Renal pelvis (tissue), 12 donors: ENCODE measurements at places on chromosomes 6 and 20.
A peak's percentile ranks its signal among the peaks of the same experiment; 100 is the strongest.

GRCh38 chr6:161268531-161269210 is 5.2 kb downstream of the AGPAT4 start:
- no peak for DNase-seq

DNA sequence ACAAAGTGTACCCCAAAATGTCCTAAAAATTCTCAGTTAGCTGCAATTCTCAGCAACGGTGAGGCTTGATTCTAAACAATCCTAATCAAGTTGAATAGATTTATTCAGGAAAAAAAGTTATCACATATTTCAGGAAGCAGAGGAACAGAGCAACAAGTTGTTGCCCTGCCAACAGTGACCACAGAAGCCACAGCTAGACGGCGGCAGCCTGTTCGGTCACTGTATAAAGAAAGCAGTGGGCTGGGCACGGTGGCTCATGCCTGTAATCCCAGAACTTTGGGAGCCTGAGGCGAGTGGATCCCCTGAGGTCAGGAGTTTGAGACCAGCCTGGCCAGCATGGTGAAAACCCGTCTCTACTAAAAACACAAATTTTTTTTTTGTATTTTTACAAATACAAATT is 171.2 kb upstream of the BMP5 start:
- DNase-seq: no peak

GRCh38 chr20:14947946-14948345 is 610.5 kb upstream of the FLRT3 start:
- DNase-seq: no peak

- no peak for DNase-seq
These were observed 1.9 kb downstream of the FNDC11 start for GRCh38 chr20:63555661-63556381.

- DNase-seq: no peak
These were observed 112.2 kb upstream of the PDE7B start for GRCh38 chr6:135739288-135739687.

DNA sequence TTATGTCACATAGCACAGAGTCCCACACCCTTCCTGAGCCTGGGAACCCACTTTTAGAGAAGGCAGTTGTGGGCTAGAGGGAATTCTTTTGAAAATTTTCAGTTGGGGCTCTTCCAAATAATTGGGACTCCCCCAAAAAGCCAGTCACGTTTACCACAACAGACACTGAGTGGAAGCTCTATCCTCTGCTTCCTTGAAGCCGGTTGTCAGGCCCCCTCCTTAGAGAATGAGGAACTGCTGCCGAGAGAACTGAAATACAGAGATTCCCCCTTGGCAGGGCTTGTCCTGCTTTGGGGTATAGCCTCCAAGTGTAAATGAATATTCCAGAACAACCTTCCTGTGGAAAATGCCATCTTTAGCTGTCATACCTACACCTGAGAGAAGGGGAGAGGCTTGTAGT is 2.7 kb upstream of the JAG1 start:
- DNase-seq: no peak

DNA sequence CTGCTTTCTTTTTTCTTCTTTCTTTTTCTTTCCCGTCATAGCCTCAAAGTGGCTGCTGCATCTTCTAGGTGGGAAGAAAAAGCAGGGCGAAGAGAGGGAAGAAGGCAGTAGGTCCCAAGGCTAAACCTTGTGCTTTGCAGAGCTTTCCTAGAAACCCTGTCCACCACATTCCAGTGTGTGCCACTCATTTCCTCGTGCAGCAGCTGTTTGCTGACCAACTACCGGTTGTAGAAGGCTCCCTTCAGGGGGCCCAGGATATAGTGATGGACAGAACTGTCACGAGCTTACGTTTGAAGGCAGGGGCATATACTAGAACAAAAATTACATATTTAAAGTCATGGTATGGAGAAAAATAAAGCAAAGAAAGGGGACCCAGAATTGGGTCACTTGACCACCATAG is 103.0 kb downstream of the SASH1 start:
- no peak for DNase-seq

GRCh38 chr6:22530506-22530905 is 38.9 kb upstream of the HDGFL1 start:
- no peak for DNase-seq

DNA sequence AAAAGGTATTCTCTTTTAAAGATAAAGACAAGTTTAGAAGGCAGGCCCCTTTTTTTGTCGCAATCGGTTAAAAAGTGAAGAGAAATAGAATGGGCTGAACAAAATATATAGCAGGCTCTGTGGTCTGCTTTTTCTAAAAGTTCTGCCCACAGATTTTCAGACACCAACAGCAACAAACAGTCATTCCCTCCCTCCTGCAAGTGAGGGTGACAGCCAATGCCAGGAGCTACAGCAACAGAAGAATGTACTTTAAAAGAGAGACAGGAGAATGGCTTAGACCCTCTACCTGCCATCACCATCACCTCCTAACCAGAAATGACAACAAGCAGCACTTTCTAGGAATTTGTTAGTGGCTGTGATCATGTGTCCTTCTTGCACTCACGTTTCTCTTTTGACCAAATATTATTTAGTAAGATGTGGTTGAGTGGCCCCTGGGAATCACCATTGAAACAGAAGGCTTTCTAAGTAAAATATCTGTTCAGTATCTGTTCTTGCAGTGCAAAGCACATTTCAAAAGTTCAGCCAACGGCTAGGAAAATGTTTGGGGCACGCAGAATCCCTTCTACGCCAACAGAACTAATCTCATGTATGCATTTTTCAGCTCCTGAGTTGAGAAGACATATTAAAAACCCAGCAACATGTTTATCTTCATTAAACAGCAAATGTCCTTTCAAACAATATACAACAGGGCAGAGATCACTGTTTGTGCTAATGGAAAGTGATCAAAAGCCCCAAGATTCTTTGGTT is 248.5 kb downstream of the ATXN1 start:
- DNase-seq: no peak

DNA sequence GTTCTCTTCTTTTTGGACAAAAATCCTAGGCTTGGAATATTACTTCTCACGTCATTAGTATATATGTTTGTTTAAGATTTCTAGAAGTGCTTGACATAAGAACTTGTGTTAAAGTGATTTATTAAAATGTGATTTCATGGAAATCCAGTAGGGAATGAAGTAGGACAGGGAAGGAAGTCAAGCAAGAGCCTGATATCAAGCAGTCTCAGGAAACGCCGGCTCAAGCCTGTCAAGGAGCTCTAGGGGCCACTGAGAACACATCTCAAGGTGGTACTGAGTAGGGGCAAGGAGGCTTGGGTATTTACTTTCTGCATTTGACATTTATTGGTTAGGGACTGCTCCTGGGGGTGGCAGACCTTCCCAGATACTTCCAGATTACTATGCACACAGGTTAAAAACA is 920.9 kb upstream of the GJE1 start:
- DNase-seq: no peak

DNA sequence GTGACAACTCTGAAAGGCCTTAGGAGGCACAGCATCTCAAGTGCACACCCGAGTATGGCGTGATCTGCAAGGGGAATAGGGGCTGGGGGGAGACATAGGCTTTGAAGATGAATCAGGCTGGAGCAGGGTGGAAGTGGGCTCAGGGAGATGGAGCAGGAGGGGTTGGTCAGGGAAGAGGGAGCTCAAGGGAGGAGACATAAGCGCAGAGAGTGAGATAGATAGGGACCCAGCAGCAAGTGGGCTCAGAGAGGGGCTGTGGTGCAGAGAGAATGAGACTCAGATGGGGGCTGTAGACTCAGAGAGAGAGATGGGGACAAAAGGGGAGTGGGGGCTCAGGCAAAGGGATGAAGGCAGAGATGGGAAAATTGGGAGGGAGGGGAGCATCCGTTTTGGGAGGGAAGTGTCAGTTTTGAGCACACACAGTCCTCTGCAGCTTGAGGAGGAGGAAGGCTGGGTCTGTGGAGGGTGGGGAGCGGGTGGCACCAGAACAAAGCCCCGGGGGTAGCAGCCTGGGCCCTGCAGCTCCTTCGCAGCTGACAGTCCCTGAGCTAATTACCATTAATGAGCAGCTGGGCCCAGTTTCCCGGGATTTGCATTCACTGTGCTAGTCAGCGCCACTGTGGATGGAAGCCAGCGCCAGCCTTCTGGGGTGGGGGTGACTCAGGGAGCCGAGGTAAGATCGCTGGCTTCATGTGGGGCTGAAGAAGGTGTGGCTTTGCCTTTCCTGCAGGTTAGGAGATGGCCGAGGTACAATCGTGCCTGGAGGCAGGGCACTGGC is 18.7 kb downstream of the SRXN1 start:
- no peak for DNase-seq

DNA sequence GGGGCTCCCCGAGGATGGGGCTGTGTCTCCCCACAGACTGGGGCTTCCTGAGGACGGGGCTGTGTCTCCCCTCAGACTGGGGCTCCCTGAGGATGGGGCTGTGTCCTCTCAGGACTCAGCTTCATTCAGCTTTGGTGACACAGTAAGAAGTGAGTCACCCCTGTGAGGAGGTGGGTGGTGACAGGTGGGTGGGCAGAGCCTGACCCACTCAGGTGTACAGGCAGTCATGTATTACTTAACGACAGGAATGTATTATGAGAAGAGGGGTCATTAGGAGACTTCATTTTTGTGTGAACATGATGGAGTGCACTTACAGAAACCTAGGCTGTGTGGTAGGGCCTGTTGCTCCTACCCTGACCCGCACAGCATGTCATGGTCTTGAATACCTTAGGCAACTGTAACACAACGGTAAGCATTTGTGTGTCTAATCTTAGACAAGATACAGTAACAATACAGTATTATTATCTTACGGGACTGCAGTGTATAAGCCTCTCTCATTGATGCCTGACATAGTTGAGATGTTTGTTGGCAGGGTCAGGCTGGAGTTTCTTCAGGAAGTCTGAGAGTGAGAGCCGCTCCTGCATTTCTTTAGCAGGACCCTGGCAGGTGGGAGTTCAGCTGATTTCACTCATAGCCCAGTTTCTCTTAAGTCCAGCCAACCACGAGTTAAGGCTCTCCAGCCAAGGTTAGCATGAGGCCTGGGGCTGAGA is 10.9 kb upstream of the PGC start:
- no peak for DNase-seq

DNA sequence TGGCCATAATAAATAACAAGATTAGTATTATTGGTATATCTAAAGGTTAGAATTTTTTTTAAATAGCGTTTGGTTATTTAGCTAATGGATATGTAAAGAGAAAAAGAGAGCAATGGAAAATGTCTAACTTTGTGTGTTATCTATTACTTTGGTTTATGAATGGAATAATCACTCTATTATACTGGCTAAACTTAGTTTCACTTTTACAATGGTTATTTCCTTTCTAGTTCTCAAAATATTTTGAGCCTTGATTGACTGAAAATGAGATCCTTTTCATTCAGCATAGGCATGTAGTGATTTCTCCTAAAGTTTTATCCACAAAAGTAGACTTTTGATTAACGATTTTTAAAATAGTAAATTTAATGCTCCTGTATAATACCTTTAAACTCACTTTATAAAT is 51.6 kb upstream of the MLIP start:
- no peak for DNase-seq

- DNase-seq: peak; percentile 77
These were observed 7.8 kb downstream of the FOXF2 start for GRCh38 chr6:1396952-1397868.

DNA sequence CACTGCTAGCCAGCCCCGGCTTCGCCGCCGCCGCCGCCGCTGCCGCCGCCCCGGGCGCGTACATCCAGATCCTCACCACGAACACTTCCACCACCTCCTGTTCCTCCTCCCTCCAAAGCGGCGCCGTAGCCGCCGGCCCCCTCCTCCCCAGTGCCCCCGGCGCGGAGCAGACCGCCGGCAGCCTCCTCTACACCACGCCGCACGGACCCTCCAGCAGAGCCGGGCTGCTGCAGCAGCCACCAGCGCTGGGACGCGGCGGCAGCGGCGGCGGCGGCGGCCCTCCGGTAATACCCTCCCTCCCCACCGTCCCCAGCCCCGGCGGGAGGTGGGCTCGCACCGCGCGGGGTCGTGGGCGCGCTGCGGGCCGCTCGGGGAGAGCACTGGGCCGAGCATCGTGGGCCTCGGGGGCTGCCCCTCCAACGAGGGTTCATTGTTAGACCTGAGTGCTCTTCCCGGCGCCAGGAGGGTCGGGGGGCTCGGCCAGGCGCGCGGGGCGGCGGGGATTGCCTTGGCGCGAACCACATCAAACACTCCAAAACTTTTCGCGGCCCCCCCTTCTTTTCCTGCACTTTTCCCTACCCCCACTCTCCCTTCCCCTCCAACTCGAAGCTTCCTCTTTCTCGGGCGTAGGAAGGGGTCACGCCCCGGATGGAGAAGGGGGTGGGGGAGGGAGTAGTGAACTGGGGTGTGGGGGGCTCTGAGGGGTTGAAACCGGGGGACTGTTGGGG is 827 bp downstream of the E2F3 start:
- peak; percentile 44 for DNase-seq

DNA sequence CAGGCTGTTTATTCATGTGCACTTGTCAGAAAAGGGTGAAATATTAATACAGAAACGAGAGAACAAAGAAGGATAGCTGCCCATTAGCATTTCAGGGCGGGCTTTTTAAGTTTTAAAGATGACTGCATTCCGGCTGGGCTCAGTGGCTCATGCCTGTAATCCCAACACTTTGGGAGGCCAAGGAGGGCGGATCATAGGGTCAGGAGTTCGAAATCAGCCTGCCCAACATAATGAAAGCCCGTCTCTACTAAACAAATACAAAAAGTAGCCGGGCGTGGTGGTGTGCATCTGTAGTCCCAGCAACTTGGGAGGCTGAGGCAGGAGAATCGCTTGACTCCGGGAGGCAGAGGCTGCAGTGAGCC is 130.5 kb downstream of the HFE start:
- no peak for DNase-seq

DNA sequence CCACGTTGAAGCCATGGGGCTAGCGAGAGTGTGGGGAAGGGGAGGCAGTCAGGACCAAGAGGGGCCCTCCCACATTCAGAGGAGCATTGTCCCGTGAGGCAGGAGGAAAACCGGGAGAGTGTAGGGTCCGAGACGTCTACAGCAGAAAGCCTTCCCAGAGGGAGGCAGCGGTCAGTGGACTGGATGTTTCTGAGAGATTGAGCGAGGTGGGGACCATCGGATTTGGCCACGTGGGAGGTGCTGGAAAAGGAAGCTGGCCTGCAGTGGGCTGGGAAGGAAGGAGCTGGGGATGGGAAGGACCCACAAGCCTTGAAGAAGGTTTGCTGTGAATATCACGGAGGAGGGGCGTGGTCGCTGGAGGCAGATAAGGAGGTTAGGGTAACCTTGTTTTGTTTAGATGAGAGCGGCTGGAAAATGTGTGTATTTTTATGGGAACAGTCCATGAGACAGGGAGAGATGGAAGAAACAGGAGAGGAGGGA is 119.0 kb upstream of the RNF24 start:
- DNase-seq: no peak

GRCh38 chr6:16548121-16548520 is 213.1 kb downstream of the ATXN1 start:
- DNase-seq: no peak

DNA sequence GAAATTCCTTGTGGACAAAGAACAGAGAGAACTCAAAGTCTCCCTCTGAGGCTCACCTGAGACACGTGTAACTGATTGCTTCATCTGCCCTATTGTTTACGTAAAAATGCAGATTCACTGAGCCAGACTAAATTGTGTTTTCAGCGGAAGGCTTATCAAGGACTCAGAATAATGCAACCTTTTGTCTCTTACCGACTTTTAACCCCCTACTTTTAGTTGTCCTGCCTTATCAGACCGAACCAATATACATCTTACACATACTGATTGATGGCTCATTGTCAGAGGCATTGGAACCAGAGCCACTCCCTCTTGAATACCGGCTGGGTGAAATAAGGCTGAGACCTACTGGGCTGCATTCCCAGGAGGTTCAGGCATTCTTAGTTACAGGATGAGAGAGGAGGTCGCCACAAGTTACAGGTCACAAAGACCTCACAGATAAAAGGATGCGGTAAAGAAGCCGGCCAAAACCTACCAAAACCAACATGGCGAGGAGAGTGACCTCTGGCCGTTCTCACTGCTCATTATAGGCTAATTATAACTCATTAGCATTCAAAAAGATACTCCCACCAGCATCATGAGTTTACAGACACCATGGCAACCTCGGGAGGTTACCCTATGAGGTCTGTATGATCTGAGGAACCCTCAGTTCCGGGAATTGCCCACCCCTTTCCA is 95.5 kb upstream of the ZNF184 start:
- DNase-seq: no peak
